Stimulated activated CD8-positive, alpha-beta memory T cell treated with anti-CD3 and anti-CD28 coated beads, Interleukin-15, amount 100 ng/mL, for 1 hour (primary cell): ENCODE measurements at places on chromosomes 2 and 18.
A peak's percentile ranks its signal among the peaks of the same experiment; 100 is the strongest.

GRCh38 chr2:170815746-170816503 is 762 bp upstream of the GAD1 start:
- DNase-seq: peak; percentile 31

- no peak for DNase-seq
Observed at GRCh38 chr2:147051248-147051647, 793.6 kb upstream of the ACVR2A start.

GRCh38 chr2:189951791-189952535 is 110.6 kb downstream of the MSTN start:
- DNase-seq: no peak

DNA sequence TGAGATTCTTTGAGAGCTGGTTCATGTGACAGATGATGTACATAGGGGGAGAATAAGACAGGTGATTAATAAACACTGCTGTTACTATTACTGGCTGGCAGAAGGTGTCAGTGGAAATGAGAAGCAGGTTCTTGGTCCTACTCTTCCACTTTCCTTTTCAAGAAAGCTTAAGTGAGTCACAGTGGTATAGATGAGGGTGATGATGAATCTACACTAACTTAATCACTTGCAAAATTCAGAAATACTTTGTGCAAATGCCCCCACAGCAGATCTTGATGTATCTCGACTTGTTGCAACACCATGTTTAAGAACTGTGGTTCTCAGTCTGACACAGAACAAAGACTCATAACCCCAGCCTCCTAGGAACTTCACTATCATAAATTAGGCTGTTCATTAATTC is 35.9 kb upstream of the MGAT5 start:
- DNase-seq: no peak

DNA sequence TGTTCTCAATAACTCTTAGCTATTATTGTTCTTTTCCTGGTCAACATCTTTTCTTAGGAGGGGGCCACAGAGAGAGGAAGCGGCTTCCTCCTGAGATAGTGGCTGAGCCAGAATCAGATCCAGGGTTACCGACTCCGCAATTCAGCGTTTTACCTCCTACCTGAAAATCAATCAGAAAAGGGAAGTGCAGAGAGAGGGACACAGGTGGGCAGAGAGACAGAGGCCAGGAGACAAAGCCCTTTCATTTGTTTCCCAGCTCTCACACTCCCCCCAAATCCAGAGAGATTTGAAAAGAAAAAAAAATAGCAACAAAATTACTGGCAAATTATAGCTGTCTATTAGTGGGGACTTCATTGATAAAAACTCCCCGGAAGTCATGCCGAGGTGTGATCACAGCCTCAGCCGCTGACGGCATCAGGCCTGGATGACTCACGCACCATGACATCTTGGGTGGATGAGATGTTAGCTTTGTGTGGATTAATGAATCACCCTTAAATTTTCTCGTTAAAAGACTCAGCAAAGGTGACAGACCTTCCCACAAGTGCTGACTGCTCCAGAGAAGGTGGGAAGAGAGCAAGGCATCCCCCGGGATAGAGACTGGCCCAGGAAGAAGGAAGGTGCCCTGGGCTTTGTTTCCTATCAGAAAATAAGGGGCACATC is 120.7 kb downstream of the LOXHD1 start:
- no peak for DNase-seq

GRCh38 chr2:96484091-96484490 is 21.1 kb downstream of the NEURL3 start:
- DNase-seq: no peak

DNA sequence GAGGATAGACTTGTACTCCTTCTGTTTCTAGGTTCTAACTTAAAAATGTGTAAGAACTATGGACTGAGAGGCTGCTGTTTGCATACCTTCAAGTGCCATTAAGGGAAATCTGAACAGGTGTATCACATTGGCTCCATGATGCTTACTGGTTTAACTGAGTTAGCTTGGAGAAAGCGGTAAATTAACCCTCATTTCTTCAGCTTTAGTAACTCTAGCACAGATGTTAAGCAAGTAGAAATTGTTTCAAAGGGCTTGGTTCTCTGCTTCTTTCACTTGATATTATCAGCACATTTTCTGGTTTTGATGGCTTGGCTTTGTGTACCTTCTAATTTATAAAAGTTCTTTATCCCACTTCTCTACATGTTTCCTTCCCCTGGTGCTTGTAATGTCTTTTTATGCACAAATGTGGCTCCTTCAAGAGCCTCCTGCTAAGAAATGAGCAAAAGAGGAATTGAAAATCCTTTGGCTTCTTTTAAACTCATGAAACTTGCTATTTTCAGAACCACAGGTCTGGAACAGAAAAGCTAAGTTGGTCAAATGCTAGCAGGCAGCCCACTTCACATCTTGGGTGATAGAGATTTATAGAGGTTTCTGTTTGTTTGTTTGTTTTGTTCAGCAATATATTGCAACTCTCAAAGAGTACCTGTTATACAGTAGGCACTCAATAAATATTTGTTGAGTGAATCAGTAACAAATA is 249.9 kb upstream of the THUMPD2 start:
- no peak for DNase-seq

DNA sequence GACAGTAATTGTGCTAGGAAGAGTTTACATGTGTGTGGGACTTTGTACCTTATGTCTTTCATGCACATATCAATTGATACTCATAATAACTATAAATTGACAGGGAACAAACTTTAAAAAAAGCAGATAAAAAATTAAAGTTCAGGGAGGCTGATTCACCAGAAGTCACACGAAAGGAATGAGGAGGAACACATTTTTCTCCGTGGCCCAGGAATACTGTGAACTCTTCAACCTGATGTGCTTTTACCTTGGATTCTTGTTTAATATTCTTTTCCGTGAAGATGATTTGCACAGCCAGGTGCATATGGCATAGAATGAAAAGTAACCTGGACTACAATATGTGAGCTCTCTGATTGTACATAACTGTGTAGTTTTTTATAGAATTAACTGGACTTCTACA is 326.3 kb downstream of the CDH7 start:
- no peak for DNase-seq

DNA sequence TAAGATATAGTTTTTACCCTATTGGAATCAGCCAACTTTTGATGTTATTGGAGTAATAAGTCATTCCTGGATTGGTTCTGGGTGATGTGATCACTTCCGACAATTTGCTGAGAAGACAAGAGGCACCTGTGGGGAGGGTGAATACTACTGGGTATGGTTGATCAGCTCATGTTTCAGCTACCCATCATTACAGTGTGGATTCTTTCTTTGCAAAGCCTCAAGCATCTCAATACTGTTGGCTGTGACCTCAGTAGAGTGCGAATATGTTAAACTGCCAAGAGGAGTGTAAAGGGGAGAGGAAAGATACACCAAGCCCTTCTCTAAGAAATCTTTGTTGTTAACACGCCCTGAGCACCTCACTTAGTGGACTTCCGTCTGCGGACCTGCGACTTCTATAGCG is 317.7 kb downstream of the TDRD15 start:
- no peak for DNase-seq

GRCh38 chr2:5328826-5329225 is 363.4 kb upstream of the SOX11 start:
- DNase-seq: no peak
